ENCODE measurements at places on chromosomes 12 and 14. TPM values are rescaled to one million over a fixed set of nuclear protein-coding genes. Genes with fewer than 3 reads are reported as not detected.

LRRC43 gene
- 2.0 TPM for polyA plus RNA-seq

GATC gene
- polyA plus RNA-seq, result 34.8 TPM

ABCD2 gene
- 0.67 TPM for polyA plus RNA-seq

MYO1A gene
- 385 TPM for polyA plus RNA-seq

FBLN5 gene
- 63.2 TPM for polyA plus RNA-seq

ACVR1B gene
- polyA plus RNA-seq, result 60.3 TPM

IL23A gene
- polyA plus RNA-seq, result 0.75 TPM

PLEK2 gene
- polyA plus RNA-seq, result 39.6 TPM

SERPINA5 gene
- polyA plus RNA-seq, result 5.3 TPM

SPTB gene
- 2.9 TPM for polyA plus RNA-seq

GDF3 gene
- polyA plus RNA-seq, result 0.27 TPM

SMOC1 gene
- 0.85 TPM for polyA plus RNA-seq

FIGNL2 gene
- 0.76 TPM for polyA plus RNA-seq

CAPZA3 gene
- 0.04 TPM for polyA plus RNA-seq

TMEM63C gene
- polyA plus RNA-seq, result 7.7 TPM

PSMC1 gene
- polyA plus RNA-seq, result 135 TPM

ENDOU gene
- polyA plus RNA-seq, result 1.8 TPM

ELK3 gene
- 21.0 TPM for polyA plus RNA-seq

SERPINA9 gene
- not detected for polyA plus RNA-seq

GPR162 gene
- 7.9 TPM for polyA plus RNA-seq

SRRM4 gene
- polyA plus RNA-seq, result 1.6 TPM

LACRT gene
- polyA plus RNA-seq, result not detected
